Upper lobe of right lung (tissue), 1 donor: ENCODE measurements at places on chromosomes 1 and 21. TPM values are rescaled to one million over a fixed set of nuclear protein-coding genes. Genes with fewer than 3 reads are reported as not detected.

DNA sequence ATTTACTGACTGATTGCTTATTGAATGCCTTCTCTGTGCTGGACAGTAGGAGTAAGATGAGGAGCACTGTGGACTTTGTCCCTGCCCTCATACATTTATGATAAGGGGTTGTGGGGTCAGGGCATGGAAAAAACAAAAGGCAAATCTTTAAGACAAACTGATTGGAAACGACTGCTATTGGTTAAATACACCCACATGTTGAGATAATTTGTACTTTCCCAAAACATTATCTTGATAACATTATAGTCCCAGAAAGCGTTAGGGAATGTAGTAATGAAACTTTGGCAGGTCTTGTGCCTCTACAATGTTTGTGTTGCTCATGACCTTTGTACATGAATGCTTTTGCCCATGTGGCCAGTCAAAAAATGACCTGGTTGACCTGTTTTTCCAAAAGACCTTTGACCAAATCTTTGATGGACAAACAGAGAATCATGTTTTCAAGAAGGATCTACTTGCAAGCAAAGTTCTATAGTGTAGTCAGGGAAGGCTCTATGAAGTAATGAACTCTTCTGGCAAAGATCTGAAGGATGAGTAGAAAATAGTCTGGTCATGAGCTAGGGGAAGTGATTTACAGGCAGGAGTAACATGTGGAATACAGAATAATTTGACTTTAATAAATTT lies 50.9 kb downstream of the LEPR start:
- no peak for DNase-seq

GRCh38 chr1:89611721-89612120 lies 21.2 kb upstream of the LRRC8C start:
- DNase-seq, result no peak

DNA sequence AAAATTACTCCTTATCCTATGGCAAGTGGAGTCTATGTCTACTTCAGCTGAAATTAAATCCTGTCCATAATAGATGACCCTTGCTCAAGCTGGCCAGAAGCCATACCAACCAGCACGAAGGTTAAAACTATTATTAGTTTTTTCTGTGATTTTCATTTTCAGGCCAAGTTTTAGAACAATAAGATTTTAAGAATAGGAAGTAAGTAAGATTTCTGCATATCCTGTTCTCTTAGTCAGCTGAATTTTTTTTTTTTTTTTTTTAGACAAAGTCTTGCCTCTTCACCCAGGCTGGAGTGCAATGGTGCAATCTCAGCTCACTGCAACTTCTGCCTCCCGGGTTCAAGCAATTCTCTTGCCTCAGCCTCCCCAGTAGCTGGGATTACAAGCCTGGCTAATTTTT lies 6.1 kb upstream of the RBP7 start:
- DNase-seq, result no peak

DNA sequence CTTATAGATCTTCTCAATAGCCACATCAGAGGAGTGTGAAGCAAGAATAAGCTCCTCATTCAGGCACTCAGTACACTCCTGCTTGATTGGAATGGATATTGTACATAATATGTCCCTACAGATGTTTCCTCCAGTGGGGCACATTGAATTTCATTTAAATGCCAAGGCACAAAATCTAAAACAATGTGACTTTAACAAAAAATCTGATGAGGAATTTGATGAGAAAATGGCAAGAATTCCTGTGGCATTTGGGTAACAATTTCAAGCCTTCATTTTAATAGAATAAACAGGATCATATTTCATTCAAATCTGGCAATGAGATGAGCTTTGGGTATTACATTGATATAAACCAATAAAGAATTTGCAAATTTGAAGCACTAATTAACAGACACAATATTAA lies 307.7 kb upstream of the PKN2 start:
- DNase-seq, result no peak

DNA sequence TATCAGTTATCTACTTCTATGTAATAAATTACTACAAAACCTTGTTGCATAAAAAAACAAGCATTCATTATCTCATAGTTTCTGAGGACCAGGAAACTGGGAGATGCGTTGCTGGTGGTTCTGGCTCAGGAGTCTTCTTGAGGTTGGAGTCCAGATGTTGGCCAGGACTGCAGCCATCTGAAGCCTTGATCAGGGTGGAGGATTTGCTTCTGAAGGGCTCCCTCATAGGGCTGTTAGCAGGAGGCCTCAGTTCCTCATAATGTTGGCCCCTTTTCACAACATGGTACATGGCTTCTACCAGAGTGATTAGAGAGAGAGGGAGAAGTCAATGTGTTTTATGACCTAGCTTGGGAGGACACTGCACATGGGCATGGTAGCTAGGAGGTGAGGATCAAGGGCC lies 137.4 kb downstream of the CNIH3 start:
- no peak for DNase-seq

GRCh38 chr1:113677250-113678158 lies 81.8 kb downstream of the PHTF1 start:
- no peak for DNase-seq

DNA sequence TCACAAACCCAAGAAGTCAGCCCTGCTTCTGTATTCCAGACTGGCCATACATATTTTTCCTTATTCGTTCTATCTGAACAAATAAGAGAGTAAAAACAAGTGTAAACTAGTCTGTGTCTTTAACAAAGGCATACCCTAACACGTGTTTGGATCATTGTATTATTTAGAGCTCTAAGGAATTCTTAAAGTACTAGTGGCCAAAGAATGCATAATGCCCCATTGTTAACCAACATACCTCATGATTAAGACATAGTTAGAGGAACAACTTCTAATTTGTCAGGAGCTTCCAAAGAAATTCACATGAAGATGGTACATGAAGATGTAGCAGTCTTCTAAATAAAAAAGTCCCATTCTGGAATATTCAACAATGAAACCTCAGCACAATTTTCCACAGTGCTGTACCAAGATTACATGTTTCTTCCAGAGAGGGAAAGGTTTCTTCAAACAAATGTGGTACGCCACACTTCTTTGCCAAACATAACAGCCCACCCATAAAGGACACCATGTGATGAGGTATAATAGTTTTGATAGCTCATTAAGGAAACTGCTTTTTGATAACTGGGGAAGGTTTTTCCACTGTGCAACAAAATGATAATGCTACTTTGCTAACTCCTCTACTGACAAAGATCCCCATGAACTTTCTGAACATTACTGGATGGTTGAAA lies 5.0 kb downstream of the PALMD start:
- no peak for DNase-seq

- DNase-seq, result no peak
These were observed 67.7 kb upstream of the TNFSF18 start for GRCh38 chr1:173118404-173118803.

GRCh38 chr1:113223546-113223945 lies 150.5 kb downstream of the LRIG2 start:
- DNase-seq, result no peak

DNA sequence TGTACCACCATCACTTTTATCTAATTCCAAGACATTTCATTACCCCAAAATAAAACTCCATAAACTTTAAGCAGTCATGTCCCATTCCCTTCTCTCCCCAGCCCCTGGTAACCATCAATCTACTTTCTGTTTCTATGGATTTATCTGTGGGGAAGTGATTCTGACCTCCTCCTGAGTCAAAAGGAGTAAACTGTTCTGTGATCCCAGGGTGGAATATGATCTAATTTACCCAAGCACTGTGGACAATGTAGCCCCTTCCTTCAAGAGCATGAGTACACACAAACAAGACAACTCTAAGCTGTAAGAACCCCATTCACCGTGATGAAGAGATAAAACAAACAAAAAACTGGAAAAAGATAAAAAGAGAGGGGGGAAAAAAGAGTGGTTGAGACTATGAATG lies 77.9 kb downstream of the PLPP3 start:
- DNase-seq, result no peak

GRCh38 chr1:202320081-202320405 lies 21.7 kb downstream of the UBE2T start:
- no peak for DNase-seq

MIXL1 gene
- not detected for total RNA-seq

S100A8 gene
- 266 TPM for total RNA-seq
